Fibroblast of skin of left quadriceps (primary cell): ENCODE measurements at places on chromosomes 16 and 17.

DNA sequence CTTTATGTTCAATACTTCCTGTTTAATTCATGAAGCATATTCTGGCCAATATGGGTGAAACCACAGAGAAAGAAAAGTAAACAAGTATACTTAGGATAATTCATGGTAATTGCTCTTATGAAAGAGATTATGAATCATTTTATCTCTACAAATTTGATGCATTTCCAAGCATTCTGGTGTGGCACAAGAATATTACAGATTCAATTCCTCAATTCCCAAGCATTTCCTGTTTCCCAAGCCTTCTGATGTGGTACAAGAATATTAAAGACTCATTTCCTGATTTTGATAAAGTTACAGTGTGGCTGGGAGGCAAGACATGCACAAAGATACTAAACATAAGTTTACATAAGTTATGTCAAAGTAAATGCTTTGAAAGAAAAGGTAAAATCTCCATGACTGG, 126.1 kb upstream of the NUDT7 start:
- DNase-seq: peak; percentile 57

DNA sequence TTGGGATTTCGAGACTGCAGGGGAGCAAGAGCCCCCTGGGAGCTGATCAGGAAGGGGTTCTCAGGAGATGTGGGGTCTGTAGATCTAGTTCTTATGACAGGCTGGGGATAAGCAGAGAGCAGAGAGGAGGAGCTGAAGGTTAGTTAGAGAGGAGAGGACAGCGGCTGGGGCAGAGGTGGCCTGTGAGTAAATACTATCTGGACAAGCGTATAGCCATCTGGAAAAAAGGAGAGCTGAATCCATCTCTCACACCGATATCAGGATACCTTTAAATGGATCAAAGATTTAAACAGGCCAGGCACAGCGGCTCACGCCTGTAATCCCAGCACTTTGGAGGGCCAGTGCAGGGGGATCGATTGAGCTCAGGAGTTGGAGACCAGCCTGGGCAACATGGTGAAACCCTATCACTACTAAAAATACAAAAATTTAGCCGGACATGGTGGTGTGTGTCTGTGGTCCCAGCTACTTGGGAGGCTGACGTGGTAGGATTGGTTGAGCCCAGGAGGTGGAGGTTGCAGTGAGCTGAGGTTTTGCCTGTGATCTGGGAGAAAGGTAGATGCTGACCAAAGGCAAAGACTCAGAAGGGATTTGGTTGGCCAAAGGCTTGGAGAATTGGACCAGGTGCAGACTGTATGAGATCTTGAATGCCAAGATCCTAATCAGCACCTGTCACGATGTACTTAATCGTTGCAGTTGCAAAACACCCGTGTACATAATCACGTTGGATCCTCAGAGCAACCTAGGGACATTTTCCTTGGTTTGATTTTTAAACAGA, 18.9 kb upstream of the SLC25A19 start:
- no peak for DNase-seq

DNA sequence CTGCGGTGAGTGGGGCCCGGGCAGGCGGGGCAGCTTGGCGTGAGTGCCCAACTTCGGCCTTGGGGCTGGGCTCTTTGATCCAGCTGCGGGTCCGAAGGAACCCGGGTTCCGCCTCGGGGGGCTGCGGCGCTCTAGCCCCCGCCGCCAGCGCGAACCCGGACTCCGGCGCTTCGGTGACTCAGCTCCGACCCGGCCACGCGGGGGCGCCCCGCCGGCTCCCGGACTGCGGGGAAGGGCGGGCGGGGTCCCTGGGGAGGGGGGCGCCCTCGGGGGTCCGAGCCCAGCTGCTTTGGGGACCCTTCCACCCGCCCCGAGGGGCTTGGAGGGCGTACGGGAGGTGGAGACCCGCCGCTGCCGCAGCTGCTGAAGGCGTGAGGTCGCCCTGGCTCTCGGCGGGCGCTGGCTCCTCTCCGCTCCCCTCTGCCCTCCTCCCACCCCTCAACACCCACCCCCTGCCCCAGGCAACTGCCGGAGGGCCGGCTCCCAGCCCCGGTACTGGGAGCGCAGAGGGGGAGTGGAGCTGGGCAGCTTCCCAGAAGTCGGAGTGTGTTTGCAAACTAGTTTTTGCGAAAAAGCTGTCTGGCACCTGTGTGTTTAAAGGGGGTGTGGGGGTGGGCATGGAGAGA, 516 bp downstream of the CPNE2 start:
- no peak for DNase-seq

DNA sequence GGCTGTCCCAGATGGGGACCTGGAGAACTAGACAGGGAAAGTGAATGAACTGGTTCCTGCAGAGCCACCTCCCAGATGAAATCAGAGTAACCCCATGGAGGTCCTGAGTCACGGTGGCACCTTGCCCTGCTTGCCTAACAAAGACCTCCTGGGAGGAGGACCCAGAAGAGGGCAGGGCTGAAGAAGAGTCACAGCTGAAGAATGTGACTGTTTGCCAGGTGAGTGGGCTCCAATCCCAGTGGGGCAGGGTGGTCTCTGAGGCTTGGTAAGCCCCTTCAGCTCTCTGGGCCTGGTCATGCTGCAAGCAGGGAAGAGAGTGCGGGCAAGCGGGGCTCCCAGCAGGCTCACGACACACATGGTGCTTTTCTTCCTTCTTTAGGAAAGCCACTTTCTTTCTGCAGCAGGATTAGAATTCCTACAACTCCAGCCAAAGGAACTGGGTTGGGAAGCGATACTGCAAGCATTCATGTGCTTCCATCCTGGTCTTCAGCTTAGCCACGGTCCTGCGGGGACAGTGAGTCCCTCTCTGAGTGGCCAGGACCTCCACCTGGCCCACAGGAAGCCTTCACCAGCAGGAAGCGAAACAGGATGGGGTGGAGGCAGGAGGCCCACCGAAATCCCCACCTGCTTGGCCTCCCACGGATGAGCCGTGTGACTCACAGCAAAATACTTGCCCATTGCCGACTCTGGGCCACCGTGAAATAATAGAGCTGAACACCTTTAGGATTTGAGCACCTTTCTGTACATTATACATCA, 4.3 kb downstream of the C16orf74 start:
- DNase-seq: no peak

DNA sequence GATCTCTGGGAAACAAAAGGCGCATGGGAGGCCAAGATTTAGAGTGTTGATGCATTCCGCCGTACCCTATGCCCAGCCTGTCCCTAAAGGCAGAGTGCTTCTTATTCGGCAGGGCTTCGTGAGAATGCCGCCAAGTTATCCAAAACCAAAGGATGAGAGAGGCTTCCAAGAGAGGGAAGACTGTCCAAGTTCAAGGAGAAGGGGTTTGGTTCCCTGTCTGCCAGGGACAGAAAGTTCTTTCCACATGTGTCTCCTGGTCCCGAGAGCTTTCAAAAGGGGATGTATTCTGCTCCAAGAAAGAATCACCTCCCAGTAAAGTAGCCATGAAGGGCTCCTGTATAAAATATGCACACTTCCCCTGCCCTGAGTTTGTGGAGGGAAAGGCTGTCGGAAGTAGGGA, 42.1 kb upstream of the CLEC18A start:
- no peak for DNase-seq

- DNase-seq: no peak
Observed at GRCh38 chr17:38671939-38672720, 2.6 kb downstream of the EPOP start.

DNA sequence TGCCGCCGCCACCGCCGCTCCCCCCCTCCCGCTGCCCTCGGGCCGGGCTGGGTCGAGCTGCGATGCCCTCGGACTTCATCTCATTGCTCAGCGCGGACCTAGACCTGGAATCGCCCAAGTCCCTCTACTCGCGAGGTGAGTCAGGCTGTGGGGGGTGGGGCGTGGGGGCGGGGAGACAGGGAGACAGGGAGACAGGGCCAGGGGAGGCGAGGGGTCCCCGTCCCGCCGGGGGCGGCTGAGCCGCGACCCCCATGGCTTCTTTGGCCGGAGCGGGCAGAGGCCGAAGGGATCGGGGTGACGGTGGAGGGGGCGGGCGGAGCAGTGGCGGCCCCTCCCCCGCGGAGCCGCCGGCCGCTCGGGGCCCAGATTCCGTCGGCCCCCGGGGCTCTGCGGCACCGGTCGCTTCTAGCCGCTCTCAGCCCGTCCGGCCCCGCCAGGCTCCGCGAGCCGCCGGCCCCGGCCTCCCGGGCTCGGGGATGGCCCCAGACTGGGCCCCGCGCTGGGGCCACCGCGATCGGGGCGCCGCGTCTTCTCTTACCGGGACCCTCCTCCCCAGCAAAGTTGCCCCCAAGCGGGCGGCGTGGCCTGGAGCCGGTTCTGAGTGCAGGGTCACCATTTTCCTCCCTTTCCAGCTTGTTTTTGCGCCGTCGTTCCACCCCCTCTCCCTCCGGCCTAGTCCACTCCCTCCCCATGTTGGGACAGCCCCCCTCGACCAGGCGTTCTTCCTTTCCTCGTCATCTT, 644 bp downstream of the NFAT5 start:
- peak; percentile 41 for DNase-seq

DNA sequence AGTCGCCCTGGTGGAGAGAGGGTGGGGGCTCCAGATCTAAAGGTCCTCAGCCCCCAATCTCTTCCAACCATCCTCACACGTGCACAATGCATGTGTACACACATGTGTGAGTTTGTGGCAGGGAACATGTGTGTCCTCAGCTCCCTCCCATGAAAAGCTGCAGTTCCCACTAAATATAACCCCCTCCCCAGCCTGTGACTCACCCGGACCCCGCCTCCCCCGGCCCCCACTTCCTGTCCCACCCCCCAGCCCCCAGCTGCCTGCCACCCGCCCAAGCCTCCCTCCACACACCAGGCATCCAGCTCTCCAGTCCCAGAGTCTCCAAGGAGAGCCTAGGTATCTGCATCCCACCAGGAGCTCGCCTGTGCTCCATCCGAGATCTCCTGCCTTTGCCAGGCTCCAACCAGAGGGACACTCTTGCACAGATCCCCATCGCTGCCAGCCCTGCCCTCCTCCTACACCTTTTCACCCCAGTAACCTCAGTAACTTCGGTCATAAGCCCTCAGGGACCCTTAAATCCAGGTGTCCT, 3.9 kb downstream of the DLG4 start:
- no peak for DNase-seq

GRCh38 chr17:550463-551180, 164.0 kb downstream of the VPS53 start:
- no peak for DNase-seq

DNA sequence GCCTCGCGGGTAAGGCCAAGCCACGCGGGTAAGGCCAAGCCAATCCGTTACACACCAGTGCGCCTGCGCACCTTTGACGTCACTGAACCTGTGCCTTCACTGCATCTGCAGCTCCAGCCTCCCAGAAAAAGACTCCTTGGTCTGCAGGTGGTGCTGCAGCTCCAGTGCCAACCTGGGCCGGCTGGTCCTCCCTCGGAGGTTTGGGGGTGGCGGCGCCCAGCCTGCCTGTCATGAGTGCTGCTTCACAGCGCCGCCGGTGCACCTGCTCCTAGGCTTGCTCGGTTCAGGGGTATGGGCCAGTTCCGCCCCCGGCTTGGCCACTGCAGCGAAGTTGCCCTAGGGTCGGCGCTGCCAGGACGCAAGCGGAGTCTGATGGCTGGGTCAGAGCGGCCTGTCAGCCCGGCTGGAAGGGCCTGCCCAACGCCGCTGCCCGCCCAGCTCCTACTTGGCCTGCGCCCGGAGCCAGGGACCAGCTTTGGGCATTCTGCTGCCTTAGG, 146.6 kb downstream of the USP22 start:
- DNase-seq: no peak

DNA sequence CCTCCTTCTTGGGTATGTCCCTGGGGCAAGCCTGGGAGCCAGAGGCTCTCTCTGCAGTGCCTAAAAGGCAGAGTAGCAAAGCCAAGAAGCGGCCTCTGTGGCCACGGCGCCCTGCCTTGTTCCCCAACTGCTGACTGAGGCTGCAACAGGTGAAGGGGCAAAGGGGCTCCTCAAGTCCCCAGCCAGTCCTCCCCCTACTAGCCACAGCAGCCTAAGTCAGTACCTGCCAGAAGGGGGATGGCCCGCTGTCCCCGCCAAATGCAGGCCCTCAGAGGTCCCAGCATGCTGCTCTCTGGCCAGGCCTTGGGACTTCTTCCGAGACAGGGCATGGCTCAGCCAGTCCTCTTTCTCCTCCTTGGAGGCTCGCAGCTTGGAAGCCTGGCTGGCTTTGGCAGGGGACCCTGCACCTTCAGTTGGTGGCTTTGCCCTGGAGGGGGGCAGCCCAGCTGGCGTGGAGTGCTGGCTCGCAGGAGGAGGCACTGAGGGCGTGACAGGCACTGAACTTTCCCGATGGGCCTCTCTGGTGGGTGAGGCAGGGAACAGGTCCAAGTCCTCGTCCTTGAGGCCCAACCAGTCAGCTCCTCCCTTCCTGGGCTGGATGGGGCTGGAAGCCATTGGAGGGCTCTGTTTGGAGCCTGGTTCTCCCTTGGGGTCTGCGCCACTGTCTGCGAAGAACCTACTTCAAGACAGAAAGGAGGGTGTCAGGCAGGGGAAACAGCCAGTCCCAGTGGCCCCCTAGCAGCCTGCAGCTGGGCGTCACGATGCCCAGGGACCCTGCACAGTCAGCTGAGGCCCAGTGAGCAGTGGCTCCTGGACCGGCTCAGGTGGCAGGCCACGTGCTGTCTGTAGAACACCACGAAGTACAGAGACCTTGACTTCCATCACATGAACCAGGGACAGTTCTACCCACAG, 17.6 kb downstream of the FBF1 start:
- DNase-seq: no peak

- no peak for DNase-seq
Observed at GRCh38 chr17:28173801-28174200, 131.3 kb downstream of the NLK start.

DNA sequence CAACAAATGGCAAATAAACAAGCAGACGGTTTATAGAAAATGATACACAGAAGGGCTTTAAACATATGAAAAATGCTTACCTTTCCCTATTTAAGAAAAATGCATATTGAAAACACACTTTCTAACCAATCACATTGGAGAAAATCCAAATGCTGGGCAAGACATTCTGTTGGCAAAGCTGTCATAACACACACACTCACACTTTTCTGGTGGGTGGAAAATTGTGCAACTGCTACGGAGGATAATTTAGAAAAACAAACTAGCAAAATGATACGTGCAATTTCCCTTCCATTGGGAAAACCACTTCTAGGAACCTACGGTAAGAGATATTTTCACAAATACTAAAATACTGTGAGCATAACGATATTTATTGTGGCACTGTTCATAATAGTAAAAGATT, 9.8 kb upstream of the MYH3 start:
- DNase-seq: no peak

- DNase-seq: no peak
Observed at GRCh38 chr17:39173526-39174274, 7.7 kb upstream of the ARL5C start.

- DNase-seq: peak; percentile 50
Observed at GRCh38 chr17:20263595-20263994, 203.7 kb downstream of the LGALS9B start.

GRCh38 chr16:61050547-61050946, 985.7 kb downstream of the CDH8 start:
- no peak for DNase-seq
